Epithelial cell of proximal tubule (primary cell): ENCODE measurements at places on chromosomes 4 and X. TPM values are rescaled to one million over a fixed set of nuclear protein-coding genes. Genes with fewer than 3 reads are reported as not detected.

DNA sequence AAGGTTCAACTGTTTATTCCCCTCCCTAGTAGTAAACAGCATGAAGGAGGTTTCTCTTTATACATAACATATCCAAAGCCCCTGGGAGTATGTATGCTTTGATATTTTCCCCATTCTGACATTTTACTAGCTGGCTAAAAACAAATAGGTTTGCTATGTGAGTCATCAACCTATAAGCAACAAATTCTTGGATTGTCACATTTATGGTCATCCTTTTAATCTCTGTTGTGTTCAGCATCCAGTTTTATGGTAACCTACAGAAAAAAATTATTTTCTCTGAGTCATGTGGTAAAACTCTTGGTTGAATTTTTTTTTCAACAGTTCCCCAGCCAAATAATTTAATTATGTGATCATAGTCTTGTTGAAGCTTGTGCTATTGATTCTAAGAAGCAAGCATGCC lies 734.1 kb downstream of the ADGRL3 start:
- no peak for DNase-seq

DNA sequence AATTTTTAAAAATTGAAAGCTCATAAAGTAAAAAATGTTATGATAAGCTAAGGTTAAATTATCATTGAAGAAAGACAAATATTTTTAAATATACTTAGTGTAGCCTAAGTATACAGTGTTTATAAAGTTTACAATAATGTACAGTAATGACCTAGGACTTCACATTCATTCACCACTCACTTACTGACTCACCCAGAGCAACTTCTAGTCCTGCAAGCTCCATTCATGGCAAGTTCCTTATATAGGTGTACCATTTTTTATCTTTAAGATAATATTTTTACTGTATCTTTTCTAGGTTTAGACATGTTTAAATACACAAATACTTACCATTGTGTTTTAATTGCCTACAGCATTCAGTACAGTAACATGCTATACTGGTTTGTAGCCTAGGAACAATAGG lies 112.3 kb upstream of the RADX start:
- no peak for DNase-seq

GRCh38 chrX:49106930-49107329 lies 16.6 kb downstream of the GPKOW start:
- DNase-seq, result peak; percentile 20

DNA sequence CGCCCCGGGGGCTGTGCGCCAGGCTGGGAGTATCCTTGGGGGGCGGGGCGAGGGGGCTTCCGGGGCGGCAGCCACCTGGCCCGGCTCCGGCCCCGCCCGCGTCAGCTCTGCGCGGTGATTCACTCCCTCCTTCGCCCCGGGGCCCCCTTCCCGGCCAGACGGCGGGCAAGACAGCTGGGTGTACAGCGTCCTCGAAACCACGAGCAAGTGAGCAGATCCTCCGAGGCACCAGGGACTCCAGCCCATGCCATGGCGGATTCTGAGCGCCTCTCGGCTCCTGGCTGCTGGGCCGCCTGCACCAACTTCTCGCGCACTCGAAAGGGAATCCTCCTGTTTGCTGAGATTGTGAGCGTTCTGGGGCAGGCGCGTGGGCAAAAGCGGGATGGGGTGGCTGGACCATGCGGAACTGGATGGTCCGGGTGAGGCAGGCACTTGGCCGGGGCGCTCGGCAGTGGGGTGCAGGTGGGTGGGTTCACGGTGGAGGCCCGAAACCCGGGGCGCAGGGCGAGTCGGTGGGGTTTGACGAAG lies at the start of gene PLP2:
Gene PLP2 (plus strand): TSS at position 147 of the 528 bp plus-strand sequence. CDS start 103 bp downstream, at position 250.
- DNase-seq, result no peak

- DNase-seq, result no peak
These were observed 820.8 kb upstream of the GRIA3 start for GRCh38 chrX:122363112-122363795.

DNA sequence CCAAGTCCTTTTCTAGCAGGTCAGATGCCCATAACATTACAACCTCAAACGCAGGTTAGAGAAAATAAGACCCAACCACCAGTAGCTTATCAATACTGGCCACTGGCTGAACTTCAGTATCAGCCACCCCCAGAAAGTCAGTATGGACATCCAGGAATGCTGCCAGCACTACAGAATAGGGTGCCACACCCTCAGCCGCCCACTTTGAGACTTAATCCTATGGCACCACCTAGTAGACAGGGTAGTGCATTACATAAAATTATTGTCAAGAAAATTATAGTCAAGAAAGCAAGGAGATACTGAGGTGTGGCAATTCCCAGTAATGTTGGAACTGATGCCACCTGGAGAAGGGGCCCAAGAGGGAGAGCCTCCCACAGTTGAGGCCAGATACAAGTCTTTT lies 19.9 kb upstream of the TRIM61 start:
- no peak for DNase-seq

DNA sequence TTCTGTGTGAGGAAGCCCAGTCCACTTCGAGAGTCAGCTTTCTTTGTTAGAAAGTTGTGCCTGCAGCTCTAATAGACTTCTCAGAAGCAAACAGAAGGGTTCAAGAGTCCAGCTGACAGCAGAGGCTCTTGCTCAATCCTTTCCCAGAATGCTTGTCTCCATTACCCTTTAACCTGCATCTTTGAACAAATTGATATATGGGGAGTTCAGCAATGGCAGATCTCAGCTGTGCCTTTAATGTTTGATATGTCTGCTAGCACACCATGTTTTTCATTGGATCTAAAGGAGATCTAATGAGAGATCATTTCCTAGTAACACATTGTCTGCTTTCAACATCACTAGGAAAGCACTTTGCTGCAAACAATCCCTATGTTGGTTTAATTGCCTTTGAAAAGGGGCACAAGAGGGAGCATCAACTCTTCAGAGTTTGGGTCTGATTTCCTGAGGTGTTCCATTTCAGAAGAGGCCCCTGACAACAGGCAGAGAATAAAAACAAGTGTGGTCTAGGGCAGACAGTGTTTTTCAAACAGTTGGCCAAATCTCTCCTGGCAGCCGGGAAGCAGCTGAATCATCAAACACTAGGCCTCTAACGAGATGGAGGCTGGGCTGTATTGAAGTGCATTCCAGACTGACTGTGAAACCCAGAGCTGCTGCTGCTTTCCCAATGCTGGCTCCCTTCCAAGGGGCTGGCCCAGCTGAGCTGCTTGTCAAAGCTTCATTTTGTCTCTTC lies 55.5 kb downstream of the LUZP4 start:
- DNase-seq, result peak; percentile 70

DNA sequence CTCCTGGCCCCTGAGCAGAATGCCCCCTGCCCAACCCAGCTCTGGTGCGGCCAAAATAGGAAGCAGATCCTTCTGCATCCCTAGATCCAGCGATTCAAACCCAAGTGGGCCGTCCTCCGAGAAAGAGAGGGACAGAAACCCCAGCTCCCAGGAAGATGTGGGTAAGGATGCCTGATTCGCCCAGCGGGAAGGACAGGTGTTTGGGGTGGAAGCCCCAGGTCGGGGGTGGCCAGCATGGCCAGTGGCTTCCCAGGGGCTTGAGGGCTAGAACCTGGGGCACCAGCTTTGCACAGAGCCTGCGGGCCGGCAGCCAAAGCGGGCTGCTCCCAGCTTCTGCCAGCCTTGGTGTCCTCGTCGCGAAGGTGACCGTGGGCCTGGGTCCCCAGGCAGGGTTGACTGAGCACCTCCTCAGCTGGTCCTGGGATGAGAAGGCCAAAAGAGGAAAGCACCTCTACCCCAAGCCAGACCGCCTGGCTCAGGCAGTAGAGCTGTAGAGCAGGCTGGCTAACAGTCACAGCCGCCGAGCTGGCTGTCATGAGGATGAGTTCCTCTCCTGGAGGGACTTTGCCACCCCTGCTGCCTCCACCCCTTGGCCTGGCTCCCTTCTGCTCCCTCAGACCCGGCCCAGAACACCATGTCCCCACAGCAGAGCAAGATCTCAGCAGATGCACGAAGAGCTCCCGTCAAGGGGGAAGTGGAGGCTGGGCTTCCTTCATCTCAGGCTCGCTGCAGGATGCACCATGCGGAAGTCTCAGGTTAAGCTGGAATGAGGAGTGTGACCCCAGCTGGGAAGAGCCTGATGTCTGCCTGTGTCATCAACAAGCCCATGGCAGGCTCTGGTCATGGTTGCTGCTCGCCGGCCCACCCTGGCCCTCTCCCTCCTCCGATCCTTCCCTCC lies 59.9 kb downstream of the CPZ start:
- no peak for DNase-seq

- no peak for DNase-seq
These were observed 1.8 kb upstream of the HSD17B10 start for GRCh38 chrX:53435997-53436396.

DNA sequence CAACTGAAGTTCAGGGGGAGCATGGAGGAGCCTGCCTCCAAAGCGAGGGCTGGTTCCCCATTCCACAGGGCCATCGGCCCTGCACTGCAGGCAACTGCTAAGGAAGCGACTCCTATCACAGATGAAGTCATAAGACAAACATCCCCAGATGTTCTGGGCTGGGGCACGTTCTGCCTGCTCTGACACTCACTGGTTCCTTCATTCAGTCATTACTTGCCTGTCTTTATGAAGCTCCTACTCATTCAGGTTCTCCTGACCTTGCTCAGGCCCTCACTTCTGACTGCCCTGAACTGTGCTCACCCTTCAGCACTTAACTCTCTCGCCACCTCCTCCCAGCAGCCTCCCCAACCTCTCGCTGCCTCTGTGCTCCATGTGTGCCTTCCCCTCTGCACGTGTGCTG lies 2.5 kb upstream of the SLC2A9 start:
- DNase-seq, result no peak

DNA sequence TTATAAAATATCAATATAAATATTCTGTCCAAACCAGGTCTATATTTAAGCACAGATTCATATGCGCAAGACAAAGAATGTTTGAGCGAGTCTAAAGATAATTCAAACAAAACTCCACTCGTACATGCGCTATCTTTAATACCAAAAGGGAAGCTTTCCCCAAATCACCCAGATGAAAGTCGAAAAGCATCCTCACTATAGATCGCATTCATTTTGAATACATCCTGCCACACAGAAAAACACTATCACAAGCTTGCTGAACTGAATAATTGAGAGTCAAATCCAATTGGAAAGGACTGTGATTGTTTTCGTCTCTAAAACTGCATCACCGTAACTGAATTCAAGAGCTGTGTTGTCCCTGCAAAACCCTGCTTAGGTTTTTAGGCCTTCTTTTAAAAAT lies 685 bp downstream of the TASL start:
- DNase-seq, result no peak

GRCh38 chr4:166518776-166519175 lies 645.7 kb downstream of the TLL1 start:
- no peak for DNase-seq

- no peak for DNase-seq
These were observed 170.1 kb downstream of the CCNG2 start for GRCh38 chr4:77327151-77327550.

- no peak for DNase-seq
These were observed 126.7 kb downstream of the DHRSX start for GRCh38 chrX:2374086-2374485.

DNA sequence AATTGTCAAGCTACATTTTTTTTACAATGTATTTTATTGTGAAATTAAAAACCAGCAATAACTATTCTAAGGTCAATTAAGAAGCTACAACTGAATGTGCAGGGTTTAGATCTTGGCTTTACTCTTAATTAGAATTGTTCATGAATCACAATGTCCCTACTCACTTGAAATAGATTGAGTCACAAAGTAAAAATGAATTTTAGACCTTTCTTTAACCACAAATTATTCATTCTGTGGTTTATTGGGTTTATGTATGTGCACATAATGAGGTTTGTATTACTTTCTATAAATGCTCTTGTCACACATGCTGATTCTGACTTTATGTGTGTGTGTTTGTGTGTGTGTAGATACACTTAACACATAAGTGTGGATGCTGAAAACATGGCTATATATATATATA lies 647.0 kb upstream of the AADAT start:
- no peak for DNase-seq

DNA sequence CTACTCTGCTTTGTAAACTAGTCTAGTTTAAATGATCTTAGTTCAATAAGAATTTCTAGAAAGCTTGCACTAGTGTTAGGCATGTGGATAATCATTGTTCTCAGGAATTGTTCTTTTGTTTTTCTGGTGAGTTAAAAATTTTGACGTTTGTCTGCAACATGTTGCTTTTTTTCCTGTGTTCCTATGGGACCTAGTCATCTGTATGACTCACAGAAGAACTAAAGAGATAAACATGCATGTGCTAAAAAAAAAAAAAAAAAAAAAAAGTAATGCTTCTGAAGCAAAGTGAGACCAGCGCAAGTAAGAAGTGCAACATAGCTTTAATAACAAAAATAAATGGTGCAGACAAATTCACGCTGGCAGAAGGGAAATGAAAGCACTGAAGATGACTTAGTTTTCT lies 471.2 kb downstream of the IQCM start:
- no peak for DNase-seq

DNA sequence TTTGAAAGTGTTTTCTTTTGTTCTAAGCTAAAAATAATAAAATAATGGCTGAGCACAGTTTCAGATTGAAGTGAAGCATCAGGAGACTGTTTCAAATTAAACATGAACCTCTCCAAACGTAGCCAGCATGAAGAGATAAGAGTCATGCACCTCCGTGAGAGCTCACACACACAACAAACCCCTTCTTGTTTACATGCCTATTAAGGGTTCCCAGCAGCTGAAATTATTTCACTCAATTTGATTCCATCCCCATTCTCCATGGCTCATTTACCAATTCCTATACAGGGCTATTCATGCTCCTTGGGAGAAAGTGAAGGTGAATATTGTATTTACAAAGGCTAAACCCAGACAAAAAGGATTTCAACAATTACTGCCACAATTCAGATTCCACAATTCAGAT lies 954.1 kb upstream of the INTU start:
- DNase-seq, result no peak

- no peak for DNase-seq
These were observed 8.1 kb downstream of the MORF4L2 start for GRCh38 chrX:103678199-103678993.

- DNase-seq, result no peak
These were observed 2159.7 kb downstream of the PCDH7 start for GRCh38 chr4:32879913-32880312.

ARAP2 gene
- total RNA-seq, result 8.7 and 10.1 TPM in 2 replicates

NPFFR2 gene
- 3.4 and 3.6 TPM in 2 replicates for total RNA-seq

CABS1 gene
- not detected in 2 replicates for total RNA-seq

GASK1B gene
- 0.17 and 0.51 TPM in 2 replicates for total RNA-seq

AVPR2 gene
- 0.22 and 1.4 TPM in 2 replicates for total RNA-seq
